NCI-H2107 (cell line): ENCODE measurements at places on chromosomes 7 and 10.

DNA sequence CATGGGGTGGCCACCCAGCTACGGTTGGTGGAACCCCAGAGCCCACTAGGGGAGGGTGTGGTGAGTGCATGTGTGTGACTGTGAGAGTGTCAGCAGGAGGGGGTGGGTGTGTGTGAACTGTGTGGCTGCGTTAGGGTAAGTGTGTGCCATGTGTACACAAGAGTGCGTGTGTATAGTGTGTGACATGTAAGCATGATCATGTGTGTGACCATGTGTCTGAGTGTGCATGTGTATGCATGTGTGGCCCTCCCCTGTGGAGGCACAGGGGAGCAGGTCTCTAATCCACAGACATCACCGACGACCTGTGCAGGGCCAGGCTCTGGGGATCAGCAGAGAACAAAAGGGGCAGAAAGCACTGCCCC, 3.5 kb upstream of the CFAP46 start:
- no peak for DNase-seq

DNA sequence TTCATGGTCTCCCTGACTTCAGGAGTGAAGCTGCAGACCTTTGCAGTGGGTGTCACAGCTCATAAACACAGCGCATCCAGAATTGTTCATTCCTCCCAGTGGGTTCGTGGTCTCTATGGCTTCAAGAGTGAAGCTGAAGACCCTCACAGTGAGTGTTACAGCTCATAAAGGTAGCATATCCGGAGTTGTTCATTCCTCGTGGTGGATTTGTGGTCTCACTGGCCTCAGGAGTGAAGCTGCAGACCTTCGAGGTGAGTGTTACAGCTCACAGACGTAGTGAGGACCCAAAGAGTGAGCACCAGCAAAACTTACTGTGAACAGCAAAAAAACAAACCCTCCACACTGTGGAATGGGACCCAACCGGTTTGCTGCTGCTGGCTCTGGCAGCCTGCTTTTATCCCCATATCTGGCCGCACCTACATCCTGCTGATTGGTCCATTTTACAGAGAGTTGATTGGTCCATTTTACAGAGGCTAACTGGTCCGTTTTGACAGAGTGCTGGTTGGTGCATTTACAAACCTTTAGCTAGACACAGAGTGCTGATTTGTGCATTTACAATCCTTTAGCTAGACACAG, 308.8 kb downstream of the PTPRN2 start:
- no peak for DNase-seq

- no peak for DNase-seq
Measured at GRCh38 chr7:155870334-155871180, 58.3 kb upstream of the SHH start.

DNA sequence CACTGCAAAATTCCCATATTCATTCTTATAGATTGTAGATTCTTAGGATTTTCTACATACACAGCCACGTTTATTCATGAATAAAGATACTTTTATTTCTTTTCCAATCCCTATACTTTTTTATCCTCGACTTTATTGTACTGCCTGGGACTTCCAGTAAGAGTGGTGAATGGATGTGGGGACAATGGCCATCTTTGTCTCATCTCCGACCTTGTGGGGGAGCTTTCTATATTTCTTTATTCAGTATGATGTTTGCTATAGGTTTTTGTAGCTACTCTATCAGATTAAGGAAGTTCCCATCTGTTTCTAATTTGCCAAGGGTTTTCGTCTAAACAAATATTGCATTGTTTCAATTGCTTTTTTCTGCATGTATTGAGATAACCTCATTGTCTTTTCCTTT, 184.3 kb downstream of the FOXP2 start:
- no peak for DNase-seq

DNA sequence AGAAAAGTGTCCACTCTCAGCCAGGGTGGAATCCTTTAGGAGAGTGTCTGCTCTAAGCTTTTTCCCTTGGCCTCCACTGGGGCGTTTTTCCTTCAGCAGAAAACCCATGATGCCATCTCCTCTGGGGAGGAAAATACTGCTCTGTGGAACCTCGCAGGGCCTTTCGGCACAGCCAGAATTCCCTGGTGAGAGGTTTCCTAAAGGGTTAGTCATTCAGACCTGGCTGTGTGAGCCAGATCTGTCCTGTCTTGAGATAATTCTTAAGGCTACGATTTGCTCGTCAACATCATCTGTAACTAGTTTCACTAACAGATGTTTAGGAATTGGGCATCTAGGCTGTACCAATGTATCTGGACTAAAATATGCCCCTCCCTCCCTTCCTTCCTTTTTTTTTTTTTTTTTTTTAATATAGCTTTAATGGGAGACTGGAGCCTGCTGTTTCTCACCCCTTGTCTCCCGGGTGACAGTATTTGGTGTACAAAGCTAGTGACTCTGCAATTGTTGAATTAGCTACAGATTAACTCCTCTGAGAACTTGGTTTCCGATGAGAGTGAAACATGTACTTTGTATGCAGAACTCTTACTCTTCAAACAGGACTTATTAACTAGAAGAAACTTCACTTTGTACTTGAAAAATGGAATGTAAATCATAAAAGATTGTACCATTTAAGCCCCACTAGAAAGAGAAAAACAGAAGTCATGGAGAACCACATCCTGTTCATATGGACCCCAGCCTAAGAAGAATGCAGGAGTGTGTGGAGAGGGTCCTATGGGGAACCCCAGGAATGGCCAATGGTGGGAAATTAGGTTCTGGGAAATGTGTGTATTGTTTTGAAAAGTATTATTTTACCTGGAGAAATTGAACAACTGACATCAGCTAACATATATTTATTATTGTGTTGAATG, 230.9 kb downstream of the CAMK1D start:
- DNase-seq = no peak
